ENCODE measurements at places on chromosomes 16 and 17.

DNA sequence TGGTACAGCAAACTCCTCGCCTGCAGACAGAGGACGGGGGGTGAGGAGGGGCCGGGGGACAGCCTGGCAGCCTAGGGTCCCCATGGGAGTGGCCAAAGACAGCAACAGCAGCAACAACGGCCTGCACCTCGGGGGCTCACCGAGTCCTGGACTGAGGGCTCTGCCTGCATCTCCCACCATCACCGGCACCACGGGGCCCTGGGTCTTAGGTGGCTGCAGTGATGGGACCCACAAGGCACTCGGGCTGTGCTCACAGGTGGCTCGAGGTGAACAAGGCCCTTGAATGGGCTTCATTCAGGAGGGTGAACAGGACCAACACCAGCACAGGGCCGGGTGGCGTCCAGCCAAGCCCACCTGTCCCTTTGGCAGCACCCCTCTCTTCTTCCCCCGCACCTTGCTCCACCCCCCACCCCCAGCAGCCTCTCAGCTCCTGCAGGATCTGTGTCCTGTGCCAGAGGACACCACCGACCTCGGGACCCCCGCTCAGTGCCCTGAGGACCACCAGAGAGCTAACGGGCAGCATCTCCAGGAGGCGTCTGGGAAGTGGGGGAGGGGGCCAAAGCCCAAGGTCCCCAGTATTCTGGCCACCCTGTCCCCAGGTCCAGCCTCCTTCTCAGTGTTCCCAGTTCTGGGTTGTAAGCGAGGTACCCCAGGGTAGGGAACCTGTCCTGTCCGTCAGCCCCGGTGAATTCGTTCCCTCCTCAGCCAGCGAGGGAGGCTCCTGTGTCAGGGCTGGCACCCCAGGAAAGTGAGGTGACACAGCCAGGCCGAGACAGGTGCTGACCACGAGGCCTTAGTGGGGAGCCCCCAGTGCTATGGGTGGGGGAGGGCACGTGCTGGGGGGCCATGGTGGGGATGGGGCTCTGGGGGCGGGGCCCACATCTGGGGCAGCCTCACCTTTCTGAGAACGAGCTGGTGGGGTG is 94.3 kb downstream of the TBC1D16 start:
- no peak for DNase-seq
- no peak overlapping the region for H3K27ac ChIP-seq
- H3K27me3 ChIP-seq, result no peaks in the 10 kb centered on the region
- no peak overlapping the region for H3K4me3 ChIP-seq
- peaks cover 3% of the 10 kb centered on the region for H3K36me3 ChIP-seq

DNA sequence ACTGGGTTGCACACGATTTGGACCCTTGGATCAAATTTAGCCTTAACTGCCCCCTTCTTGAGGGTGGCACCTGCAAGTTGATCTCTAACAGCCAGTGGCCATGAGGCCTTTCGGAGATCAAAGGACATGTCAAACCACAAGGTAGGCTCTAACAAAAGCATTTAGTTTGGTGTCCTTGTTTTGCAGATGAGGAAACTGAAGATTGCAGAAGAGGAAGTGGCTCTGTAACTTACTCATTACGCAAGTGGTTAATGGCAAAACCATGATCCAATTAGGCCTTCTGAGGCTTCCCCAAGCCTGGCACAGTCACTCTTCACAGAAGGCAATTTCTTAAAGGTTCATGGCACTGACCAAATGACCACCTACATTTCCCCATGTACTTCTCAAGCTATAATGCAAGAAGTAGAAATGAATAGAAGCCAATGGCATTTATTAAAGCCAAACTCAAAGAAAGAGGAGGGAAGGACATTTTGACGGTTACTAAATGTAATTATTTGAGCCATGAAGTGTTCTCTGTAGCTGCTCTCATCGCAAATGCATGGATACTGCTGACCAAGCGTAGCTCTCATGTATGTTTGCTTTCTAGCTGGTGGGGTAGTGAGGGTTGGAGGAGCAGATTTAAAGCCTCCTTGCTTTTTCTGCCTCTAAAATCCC is 32.8 kb upstream of the ABCC12 start:
- H3K4me3 ChIP-seq, result no peak overlapping the region
- no peaks in the 10 kb centered on the region for H3K36me3 ChIP-seq
- no peak overlapping the region for H3K27ac ChIP-seq
- peaks cover 10% of the 10 kb centered on the region for H3K27me3 ChIP-seq

- peaks cover 23% of the 10 kb centered on the region for H3K27me3 ChIP-seq
- H3K4me3 ChIP-seq, result no peak overlapping the region
- no peaks in the 10 kb centered on the region for H3K4me1 ChIP-seq
- no peak overlapping the region for H3K27ac ChIP-seq
Observed at GRCh38 chr17:82366749-82367148, 4.8 kb upstream of the UTS2R start.

GRCh38 chr16:84229471-84229870 is 10.3 kb downstream of the KCNG4 start:
- H3K27ac ChIP-seq, result no peak overlapping the region
- H3K27me3 ChIP-seq, result no peaks in the 10 kb centered on the region

GRCh38 chr17:10073941-10074340 is 124.5 kb downstream of the GAS7 start:
- no peaks in the 10 kb centered on the region for H3K4me1 ChIP-seq
- DNase-seq, result no peak
- no peaks in the 10 kb centered on the region for H3K36me3 ChIP-seq

DNA sequence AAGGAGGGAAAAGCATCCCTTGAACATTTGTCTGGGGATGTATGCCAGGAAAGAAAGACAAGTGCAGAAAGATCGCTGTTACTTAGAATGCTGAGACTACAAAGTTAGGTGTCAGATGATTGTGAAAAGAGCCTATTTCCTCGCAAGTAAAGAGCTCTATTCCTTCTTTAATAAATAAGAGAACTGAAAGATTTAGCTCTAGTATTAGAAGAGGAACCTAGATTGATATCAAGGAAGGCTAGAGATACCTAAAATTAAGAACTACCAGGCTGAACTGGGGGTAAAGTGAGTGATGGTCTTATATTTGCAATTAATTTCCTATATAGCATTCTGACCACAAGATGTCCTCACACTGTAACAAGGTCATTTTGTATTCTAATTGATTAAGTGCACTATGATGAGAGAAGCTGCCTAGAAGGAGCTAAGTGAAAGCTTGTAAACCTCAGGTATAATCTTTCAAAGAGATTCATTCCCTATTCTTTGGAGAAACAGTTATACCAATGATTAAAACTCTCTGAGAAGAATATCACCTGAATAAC is 62.3 kb downstream of the SSH2 start:
- H3K27me3 ChIP-seq, result no peaks in the 10 kb centered on the region
- DNase-seq, result no peak
- no peak overlapping the region for H3K27ac ChIP-seq
- no peaks in the 10 kb centered on the region for H3K4me1 ChIP-seq
- no peak overlapping the region for H3K4me3 ChIP-seq

- H3K36me3 ChIP-seq, result no peaks in the 10 kb centered on the region
- no peaks in the 10 kb centered on the region for H3K27me3 ChIP-seq
- no peak overlapping the region for H3K27ac ChIP-seq
- no peak overlapping the region for H3K4me3 ChIP-seq
Observed at GRCh38 chr17:36070427-36070826, 6.4 kb downstream of the CCL18 start.

GRCh38 chr17:17877529-17878358 is 41.0 kb upstream of the SREBF1 start:
- no peaks in the 10 kb centered on the region for H3K27me3 ChIP-seq
- H3K4me3 ChIP-seq, result no peak overlapping the region
- H3K4me1 ChIP-seq, result peaks cover 28% of the 10 kb centered on the region
- DNase-seq, result peak; percentile 95
- H3K36me3 ChIP-seq, result peaks cover 4% of the 10 kb centered on the region

DNA sequence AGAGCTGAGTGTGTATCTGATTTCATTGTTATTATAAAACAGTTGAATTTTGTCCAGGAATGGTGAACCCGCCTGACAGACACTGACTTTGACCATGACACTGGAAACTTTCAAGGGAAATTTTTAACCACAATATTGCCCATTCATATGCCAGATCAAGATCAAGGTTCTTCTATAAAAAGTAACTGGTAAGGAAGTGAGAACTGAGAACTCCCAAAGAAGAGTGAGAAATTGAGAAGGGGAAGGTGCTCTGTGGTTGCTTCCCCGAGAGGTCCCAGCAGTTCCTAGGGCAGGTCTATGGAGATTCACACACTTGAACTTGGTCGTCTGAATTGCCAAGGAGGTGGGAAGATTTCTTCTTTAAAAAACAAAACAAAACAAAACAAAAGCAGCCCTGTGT is 27.3 kb downstream of the SLC6A4 start:
- H3K27me3 ChIP-seq, result peaks cover 2% of the 10 kb centered on the region
- no peak for DNase-seq
- H3K36me3 ChIP-seq, result no peaks in the 10 kb centered on the region
- no peaks in the 10 kb centered on the region for H3K4me1 ChIP-seq
- no peak overlapping the region for H3K27ac ChIP-seq

DNA sequence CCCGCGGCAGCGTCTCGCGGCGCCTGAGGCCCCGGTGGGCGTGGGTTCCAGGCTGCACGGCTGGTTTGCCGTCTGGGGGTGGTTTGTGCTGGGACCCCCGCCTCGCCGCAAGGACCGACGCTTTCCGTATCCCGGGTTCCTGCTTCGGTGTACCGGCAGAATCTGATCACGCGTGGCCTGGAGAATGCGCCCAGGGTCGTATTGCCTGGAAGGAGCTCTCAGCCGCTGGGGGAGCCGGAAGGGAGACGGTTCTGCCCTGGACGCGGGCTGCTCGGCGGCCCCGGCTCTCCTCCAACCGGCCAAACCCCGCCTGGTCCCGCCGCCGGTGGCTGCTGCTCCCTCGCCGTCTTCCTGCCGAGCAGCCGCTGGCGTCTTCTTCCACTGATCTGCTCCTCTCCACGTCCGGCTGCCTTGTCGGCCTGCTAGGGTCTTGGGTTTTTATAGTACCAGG is 39.8 kb downstream of the ZNF778 start:
- DNase-seq, result no peak
- peak overlapping the region; percentile 51 for H3K4me3 ChIP-seq
- H3K27ac ChIP-seq, result no peak overlapping the region
- no peaks in the 10 kb centered on the region for H3K27me3 ChIP-seq

DNA sequence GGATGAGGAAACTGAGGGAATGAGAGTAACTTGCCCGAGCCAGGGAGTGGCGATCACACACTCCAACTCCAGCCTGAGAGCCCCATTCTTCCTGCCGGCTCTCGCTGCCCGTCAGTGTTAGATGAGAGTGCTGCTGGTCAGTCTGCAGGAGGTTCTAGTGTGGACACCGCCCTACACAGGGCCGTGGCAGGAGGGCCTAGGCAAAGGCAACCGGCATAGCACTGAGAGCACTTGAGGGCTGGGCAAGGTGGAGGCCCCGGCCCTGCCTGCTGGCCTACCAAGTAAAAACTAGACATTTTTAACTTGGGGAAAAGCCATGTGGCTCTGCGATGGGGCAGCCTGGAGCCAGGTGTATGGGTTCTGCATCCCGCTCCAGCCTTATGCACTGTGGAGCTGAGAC is 354.8 kb downstream of the SEC14L1 start:
- no peaks in the 10 kb centered on the region for H3K27me3 ChIP-seq
- H3K36me3 ChIP-seq, result peaks cover 12% of the 10 kb centered on the region
- DNase-seq, result no peak
- no peak overlapping the region for H3K4me3 ChIP-seq
- H3K27ac ChIP-seq, result no peak overlapping the region
- peaks cover 6% of the 10 kb centered on the region for H3K4me1 ChIP-seq

Measured in astrocyte (in vitro differentiated cells and primary cell).